ENCODE measurements at places on chromosomes 2 and 18.

GRCh38 chr2:190407662-190408537 lies at the start of gene MFSD6:
MFSD6 (plus strand) TSS chr2:190408355; CDS start chr2:190436030, 27,675 bp downstream.
- DNase-seq: no peak

DNA sequence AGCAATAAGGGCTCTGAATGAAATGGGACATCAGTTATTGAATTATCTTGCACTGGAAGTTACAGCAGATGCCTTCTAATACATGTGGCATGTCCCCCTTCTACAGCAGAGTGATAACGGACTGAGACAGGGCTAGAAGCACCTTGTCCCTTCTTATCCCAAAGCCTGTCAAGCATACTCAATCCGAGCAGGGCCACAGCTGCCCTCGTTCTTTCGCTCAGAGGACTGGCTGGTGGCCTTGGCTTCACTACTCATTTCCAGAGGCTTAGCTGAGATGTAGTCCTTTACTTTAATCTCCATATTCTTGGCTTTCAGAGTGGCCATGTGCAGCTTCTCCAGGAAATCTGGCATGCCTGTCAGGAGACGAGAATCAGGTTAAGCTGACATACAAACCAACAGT lies 22.1 kb downstream of the STARD7 start:
- DNase-seq: no peak

DNA sequence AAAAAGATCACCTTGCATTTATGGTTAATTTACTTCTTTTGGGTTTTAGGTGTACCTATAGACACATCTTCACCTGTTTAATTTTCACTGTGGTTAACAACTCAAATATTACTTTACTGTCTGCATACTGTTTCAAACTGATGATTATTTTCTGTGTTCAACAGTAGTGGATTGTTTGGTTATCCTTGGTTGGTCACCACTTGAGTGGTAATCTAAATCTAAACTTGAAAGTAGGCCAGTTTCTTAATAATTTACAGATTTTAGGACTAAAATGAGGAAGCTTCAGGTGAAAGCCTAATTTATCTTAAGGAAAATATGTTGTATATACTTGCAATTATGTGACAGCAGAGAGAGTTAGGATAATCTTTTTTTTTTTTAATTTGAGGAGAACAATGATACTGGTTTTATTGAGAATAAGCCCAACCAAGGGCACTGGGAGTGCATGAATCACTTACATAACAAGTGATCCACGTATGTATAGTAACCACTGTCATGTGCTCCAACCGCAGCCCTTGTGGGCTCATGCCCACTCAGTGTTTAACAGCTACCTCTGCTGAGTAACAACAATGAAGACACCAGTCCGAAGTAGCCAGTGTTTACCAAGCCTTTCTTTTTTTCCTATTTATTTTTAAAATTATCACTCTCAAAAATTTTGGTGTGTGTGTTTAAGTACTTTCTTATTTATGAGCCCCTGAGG lies 31.0 kb upstream of the WDSUB1 start:
- no peak for DNase-seq

DNA sequence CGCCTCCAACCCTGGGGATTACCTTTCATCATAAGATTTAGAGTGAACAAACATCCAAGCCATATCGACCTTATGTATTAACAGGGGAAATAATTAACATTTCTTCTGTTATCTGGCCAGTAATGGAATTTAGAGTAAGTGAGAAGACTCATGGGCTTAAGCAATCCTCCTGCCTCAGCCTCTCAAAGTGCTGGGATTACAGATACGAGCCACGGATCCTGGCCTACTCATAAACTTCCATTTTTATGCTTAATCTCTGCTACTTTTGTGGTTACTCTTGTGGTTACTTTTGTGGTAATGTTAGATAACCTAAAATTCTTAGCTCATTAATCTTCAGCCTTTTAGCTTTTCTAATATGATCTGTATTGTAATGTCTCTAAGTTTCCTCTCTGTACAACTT lies 159.3 kb upstream of the SLC8A1 start:
- no peak for DNase-seq

DNA sequence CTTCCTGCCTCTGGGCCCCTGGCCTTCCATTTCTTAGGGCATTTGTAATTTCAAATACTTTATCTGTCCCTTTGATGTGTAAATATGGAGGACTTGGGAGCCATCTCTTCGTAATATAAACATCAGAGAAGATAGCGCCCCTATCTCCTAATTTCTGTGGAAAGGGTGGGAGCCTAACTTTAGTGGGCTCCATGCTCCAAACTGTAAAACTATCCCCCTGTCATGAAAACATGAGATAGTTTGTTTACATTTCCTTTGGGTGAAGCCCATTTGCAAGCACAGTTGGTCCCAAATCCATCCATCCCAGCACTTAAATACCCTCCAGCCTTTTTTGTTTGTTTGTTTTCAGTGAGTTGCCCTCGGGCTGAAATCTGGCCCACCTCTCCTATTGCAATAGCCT lies 782.6 kb upstream of the FSHR start:
- no peak for DNase-seq

GRCh38 chr2:188158337-188159100 lies 133.2 kb upstream of the GULP1 start:
- no peak for DNase-seq

DNA sequence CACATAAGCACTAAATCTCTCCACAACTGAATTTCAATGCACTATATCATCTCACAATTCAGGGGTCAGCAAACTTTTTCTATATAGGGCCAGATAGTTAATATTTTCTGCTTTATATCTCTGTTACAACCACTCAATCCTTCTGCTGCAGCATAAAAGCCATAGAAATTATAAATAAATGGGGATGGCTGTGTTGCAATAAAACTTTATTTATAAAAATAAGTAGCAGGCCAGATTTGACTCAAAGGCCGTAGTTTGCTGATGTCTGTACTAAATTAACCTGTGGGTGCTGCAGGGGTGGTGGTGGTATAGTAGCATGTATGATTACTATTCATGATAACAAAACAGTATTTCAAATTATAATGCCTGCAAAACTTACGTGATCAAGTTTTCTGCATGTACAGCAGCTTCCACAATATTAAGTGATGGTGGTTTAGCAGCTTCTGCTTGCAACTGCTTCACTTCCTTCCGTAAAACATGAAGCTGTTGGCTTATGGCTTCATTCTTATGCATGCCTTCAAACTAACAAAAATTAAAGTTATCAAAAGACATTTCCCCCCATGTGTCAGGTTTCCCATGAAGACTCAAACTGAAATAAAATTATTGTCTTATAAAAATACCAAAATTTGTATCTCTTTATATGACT lies 64.1 kb downstream of the SIGLEC15 start:
- no peak for DNase-seq

DNA sequence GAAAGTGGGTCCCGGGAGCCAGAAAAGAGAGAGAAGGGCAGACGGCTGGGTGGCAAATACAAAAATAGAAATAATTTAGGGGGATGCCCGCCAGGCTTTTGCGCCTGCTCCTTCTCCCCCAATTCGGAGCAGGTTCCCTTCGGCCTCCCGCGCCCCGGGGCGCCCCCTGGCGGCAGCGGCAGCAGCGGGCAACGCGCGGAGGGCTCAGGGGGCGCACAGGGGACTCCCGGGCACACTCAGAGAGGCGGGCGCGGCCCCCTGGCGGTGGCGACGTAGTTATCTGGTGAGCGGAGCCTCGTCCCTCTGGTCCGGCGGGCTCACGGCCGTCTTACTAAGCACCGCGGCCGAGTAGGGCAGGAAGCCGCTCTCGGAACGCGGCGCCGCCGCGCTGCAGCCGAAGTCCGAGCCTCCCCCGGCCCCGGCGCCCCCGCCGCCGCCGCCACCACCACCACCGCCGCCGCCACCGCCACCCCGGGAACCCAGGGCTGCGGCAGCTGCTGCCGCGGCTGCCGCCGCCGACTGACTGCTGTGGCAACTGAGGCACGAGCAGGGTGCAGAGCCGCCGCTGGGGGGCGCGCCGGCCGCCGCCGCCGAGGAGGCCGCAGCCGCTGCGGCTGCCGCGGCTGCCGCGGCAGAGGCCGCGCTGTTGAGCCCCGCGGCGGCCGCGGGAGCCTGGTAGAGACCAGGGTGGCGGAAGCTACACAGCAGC lies 3.8 kb downstream of the EVX2 start:
- no peak for DNase-seq

GRCh38 chr2:43129676-43130547 lies 96.5 kb downstream of the ZFP36L2 start:
- peak; percentile 22 for DNase-seq

- no peak for DNase-seq
These were observed 13.3 kb downstream of the ANKRD44 start for GRCh38 chr2:197297266-197297665.

DNA sequence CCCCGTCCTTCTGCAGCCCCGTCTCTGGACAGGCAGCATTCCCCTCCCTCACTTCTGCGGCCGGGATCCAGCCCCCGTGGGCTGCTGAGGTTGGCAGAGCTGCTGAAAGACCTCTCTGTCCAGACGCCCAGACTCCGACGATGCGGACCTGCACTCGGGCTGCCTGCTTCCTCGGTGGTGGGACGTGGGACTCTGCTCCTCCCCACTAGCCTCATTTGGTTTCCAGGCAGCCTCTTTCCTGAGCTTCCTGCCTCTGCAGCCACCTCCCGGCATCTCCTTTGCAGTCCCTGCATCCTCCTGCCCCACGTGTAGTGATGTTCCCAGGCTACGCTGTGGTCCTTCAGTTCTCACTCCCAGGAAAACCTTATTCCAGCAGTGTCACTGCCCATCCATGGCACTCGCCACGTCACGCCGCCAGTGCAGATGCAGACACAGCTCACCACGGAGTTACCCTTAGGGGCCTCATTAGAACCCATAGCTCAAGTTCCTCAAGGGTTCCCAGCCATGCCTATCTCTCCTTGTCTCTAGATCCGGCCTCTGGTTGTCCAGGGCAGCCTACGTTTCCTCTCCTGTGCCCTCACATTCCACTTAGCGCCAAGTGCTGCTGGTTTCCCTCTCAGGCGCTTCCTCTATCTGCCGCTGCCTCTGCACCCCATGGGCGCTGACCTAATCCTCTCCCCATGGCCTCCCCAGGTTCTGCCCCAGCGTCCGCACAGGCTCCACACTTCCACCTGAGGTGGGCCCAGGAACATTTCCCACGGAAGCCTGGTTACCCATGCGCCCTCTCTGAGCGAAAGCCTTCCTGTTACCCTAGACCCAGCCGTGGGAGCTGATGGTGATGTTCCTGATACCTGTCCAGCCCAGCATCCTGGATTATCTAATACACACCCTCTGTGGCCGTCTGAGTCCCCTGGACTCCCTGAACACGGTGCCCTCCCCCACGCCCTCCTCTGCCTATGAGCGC lies 318.3 kb upstream of the MYT1L start:
- no peak for DNase-seq

DNA sequence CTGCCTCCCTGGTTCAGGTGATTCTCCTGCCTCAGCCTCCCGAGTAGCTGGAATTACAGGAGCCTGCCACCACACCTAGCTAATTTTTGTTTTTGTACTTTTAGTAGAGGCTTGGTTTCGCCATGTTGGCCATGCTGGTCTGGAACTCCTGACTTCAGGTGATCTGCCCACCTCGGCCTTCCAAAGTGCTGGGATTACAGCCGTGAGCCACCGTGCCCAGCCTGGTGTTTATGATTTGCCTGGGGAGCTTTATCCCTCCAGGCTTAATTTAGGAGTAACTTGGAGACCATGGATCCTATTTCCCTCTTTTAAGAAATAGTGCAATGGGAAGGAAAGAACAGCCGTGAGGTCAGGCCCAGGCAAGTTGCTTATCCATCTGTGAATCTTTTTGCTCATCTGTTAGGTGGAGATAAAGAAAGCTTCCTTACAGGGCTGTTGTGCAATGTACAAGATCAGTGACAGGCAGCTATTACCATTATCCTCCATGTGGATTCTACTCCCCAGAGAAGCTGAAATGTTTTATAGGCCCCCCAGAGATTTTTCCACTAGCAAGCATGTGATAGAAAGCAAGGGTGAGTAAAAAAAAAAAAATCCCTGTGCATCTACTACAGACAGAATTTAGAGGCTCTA lies 104.9 kb upstream of the MGAT5 start:
- peak; percentile 20 for DNase-seq

DNA sequence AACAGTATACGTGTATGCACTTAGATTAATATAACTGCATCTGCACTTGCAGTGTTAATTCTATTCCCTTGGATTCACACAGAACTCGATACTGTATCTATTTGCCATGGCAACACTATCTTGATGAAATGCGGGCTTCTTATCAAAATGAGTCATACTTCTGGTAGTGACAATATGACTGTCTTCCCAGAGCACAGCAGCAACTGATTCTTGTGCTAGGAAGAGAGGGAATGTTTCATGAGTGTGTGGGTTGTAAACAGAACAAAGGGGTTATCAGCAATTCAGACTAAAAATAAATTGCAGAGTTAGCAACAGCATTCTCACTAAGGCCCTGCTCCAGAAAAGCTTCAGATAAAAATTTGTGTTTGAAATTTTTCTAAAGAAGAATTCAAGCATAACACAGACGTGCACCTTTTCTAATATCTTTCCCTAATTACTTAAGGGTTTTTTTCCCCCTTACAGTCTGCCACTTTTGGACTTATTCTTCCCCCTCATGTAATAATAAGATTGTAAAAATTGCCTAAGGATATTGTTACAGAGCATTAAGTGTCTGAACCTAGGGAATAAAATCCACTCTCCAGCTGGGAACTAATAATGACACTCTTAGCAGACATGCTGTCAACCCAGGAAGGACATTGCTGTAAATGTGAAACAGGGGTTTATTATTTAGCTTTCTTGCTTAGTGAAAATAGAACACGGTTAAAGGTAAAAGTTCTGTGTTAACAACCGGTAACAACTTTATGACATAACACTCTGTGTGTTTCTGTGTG lies 99.9 kb upstream of the SLC38A11 start:
- no peak for DNase-seq

- no peak for DNase-seq
These were observed 3.7 kb upstream of the LRP2 start for GRCh38 chr2:169366066-169366465.

GRCh38 chr2:80281049-80281448 lies 23.5 kb downstream of the LRRTM1 start:
- DNase-seq: no peak

DNA sequence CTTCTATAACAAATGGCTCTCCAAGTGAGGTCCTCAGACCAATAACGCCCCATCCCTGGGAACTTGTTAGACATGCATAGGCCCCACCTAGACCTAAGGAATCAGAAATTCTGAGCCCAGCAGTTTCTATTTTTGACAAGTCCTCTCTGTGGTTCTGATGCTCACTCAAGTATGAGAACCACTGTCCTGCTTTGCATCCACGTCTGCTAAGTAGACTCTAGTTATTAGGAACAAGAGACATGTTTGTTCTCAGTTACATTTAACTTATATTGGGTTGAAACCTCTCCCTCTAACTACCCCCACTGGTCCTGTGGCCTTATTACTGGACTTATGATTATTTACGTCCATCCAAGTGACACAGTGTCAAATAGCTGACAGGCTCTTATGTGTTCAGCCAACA lies 70.3 kb downstream of the TMEM17 start:
- no peak for DNase-seq

DNA sequence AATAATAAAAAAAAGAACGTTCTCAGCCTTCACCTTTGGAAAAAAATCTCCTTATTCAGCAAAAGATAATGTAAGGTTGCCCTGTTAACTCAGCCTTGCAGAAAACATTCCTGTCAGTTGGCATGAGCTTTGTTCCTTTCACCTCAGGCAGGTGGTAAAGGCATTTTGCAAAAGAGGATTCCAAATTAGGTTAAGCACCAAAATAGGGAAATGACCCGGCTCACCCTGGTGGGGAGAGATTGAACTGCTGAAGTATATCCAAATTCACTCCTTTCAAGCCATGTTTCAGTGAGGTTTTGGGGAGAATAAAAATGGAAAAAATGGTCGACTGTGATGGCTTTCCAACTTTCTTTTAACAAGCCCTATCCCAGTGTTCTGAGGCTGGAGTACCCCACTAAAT lies 1988.8 kb upstream of the PIK3C3 start:
- no peak for DNase-seq

- no peak for DNase-seq
These were observed 79.6 kb downstream of the RAB31 start for GRCh38 chr18:9787712-9788111.

- DNase-seq: peak; percentile 40
These were observed 5.2 kb downstream of the TTC39C start for GRCh38 chr18:24019641-24020331.

Measured in KG1 (cell line).